Neural progenitor cell (in vitro differentiated cells): ENCODE measurements at places on chromosomes 3 and 15. TPM values are rescaled to one million over a fixed set of nuclear protein-coding genes. Genes with fewer than 3 reads are reported as not detected.
A peak's percentile ranks its signal among the peaks of the same experiment; 100 is the strongest.

GRCh38 chr15:53681056-53681455, 78.4 kb downstream of the WDR72 start:
- peak; percentile 35 for DNase-seq

DNA sequence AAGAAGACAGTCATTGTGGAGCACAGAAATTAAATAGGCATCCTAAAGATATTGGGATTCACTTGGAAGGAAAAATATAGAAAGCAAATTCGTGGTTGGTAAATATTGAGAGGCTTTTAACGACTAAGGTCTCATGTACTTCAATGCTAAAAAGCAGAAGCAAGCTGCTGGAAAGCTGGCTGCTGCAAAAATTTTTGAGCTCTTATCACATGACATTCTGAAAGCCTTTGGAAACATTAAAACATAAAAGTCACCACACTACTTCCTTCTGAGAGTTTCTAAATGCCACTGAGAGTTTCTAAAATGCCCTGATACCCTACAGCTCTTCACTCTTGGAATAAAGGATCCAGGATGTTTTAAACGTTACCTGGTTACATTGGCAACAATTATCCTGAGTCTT, 39.0 kb upstream of the CBLB start:
- no peak for DNase-seq

GOLGA6L25 gene
- total RNA-seq, result not detected in 2 replicates

SPATA12 gene
- 0.12 and 0.17 TPM in 2 replicates for total RNA-seq
